ENCODE measurements at places on chromosomes 4 and X.

DNA sequence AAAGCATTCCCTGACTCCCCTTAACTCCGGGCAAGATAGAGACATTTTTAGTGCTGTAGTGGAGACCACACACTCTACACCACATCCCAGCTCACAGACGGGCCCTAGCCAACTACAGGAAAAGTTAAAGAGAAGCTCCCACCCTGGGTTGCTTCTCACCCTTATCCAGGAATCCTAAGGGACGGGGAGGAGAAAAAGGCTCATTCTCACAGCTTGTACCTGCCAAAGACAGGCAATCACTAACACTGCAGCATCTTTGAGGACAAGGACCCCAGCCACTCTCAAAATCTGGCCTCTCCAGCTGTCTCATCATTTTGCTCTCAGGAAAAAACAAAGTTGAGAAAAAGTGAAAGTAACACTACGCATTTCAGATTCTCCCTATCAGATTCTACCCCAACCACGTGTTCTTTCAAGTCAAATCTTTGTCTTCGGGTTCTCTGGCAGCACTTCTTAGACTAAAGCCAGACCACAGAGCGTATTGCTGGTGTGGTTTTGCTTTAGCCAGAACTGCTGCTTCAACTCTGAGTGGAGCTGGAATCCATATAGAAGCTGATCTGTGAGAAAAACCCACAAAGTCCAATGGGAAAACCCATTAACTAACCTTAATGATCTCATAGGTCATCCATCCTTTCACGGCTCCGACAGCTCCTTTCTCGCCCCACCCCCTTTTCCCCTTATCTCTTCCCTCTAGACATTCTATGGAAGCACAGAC lies 605.9 kb upstream of the DIPK2B start:
- no peak for DNase-seq

DNA sequence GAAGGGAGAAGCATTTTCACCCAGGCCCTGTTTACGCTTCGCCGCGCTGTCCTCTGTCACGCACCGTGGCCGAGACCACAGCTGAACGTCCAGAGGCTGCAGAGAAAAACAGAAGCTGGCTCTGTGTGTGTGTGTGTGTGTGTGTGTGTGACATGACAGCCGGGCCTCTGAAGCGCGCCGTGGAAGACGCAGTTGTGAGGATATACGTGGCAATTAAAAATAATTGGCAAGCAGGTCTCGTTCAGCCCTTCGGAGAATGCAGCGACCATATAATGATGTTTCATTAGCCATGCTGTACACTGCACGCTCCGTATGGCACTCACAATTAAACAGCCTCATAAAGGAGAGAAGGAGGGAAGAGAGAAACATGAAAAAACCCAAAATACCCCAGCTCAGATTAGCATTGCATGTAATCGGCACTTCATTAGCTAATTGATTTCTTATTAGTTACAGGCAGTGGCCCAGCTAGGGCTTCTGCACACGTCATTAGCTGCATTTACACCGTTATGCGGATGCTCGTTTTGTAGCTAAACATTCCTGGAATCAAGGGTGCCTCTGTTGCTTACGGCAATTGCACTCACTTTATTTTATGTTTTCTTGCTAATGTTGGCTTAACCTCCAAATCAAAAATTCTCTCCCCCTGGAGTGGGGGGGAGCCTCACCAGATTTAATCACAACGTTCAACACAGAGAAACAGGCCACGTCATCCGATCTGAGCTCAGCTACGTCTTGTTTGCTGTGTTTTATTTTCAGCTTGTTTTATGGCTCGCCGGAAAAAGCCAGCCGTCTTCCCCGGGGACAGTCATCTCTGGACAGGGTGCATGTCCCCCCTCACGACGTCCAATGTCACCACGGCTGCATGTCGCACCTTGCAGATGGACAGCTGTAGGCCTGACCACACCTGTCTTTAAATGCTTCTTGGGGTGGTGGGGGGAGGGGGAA lies 74.6 kb upstream of the SHOX start:
- DNase-seq, result no peak

DNA sequence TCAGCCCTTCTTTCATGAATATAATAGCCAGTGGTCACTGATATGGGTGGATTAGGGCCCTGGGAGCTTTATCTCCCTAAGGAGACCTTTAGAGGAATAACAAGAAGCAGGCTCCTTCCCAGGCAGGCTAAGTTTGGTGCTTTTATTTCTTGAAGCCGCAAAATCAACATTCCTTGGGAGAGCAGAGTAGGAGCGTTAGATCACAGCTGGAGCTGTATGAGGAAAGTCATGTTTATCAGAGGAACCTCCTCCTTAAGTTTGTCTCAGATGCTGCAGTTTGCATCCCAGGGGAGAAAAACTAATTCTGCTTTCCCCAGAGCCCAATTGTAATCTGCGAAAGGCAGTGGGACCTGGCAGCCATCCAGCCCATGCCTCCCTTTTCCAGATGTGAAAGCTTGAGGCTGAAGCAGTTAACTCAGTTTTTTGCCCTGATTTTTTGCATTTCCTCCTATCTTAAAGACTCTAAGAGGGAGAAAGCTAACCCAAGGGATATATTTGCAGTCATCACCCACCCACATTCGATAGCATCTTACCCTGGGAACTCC lies 186.0 kb upstream of the FRMPD4 start:
- no peak for DNase-seq

DNA sequence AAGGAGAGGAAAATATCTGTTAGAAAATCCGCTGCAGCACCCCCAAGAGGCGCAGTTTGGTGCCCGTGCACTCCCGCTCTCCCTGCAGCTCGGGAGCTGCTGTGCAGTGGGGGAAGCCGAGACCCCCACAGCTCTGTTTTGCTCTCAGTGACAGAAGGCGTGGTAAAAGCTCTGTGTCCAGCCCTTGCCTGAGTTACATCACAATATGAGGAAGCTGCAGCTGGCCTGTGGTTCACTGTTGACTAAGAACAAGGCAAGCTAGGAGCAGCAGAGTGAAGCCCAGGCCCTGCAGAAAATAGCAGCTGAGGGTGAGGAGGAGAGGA lies 88.5 kb upstream of the ADRA2C start:
- no peak for DNase-seq

- DNase-seq, result peak; percentile 39
Observed at GRCh38 chr4:2441393-2442174, 22.8 kb downstream of the CFAP99 start.

DNA sequence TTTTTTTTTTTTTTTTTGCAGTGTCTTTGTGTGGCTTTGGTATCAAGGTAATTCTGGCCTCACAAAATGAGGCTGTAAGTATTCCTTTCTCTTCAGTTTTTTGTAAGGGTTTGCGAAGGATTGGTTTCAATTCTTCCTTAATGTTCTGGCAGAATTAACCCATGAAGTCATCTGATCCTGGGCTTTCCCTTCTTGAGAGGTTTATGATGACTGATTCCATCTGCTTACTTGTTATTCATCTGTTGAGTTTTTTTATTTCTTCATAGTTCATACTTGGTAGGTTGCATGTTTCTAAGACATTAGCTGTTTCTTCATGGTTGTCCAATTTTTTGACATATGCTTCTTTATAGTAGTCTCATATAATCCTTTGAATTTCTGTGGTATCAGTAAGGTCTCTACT lies 181.4 kb upstream of the PDE5A start:
- DNase-seq, result no peak

GRCh38 chr4:107760281-107760947 lies 40.4 kb upstream of the PAPSS1 start:
- DNase-seq, result no peak
